Endothelial cell (in vitro differentiated cells): ENCODE measurements at places on chromosomes 1 and 21.

DNA sequence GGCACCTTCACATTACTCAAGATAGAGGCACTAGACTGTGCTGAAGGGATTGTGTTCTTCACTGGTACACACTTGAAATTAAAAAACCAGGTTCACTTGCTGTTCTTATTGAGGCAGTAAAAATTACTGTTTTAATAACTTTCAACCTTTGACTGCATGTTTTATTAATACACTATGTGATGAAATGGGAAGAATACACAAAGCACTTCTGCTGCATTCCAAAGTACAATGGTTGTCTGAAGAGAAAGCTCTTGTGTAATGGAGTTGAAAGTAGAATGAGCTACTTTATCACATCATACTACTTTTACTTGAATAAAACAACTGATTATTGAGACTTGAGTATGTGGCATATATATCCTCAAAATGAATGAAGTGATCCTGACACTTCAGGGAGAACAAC, 49.7 kb downstream of the LRRC8C start:
- no peak for DNase-seq
- H3K27ac ChIP-seq: no peak overlapping the region
- H3K4me3 ChIP-seq: no peak overlapping the region
- H3K36me3 ChIP-seq: peaks cover 31% of the 10 kb centered on the region

DNA sequence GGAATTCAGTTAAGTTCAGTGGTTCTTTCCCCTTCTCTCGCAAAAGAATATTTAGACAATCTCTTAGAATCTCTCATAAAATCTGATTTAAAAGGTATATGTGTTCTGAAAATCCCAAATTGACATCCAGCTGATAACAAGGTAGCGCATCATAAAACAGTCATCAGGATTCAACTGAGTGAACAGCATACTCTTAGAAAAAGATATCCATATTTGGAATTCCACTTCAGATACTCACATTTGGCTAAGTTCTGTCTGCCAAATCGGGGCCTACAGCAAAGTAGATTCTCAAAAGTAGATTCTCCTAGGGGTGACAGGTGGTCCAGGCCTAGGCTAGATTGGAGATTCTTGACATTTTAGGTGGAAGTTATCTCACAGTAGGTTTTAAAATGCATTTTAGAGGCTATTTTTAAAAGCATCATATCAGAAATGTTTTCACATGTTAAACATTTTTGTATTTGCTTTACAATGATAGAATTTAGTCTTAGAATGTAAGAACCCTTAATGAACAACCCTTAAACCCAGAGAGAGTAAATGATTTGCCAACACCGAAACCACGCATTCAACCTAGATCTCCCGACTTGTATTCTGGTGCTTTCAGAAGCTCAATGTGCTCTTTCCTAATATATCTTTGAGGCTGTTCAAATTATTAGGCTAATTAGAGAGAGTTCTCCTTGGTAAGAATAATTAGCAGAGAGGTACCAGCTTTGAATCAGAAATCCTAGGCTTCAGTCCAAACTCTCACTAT, 318.9 kb downstream of the LMO4 start:
- no peak overlapping the region for H3K4me3 ChIP-seq
- no peaks in the 10 kb centered on the region for H3K36me3 ChIP-seq
- no peak for DNase-seq
- no peaks in the 10 kb centered on the region for H3K27me3 ChIP-seq

GRCh38 chr1:66980745-66981367, 56.1 kb downstream of the MIER1 start:
- no peak overlapping the region for H3K4me3 ChIP-seq
- H3K27ac ChIP-seq: no peak overlapping the region
- DNase-seq: no peak

DNA sequence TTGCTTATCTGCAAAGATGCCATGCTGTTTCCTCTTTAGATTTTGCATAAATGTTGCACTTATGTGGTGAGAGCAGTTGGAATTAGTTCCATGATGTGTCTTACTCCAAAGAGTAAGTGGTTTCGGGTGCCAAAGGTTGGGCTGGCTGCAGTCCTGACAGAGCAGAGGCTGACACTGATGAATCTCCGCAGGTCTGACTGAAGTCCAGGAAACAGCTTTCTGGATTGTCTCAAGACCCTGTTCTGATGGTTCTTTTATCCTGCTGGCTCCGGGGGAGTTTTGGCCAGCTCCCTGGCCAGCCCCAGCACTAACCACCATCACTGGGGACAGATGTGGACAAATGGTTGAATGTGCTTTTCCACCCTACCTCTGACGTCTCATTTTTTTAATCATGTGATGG, 207.2 kb upstream of the KIAA0040 start:
- no peaks in the 10 kb centered on the region for H3K36me3 ChIP-seq
- peaks cover 1% of the 10 kb centered on the region for H3K27me3 ChIP-seq
- no peak overlapping the region for H3K27ac ChIP-seq
- no peaks in the 10 kb centered on the region for H3K4me1 ChIP-seq

DNA sequence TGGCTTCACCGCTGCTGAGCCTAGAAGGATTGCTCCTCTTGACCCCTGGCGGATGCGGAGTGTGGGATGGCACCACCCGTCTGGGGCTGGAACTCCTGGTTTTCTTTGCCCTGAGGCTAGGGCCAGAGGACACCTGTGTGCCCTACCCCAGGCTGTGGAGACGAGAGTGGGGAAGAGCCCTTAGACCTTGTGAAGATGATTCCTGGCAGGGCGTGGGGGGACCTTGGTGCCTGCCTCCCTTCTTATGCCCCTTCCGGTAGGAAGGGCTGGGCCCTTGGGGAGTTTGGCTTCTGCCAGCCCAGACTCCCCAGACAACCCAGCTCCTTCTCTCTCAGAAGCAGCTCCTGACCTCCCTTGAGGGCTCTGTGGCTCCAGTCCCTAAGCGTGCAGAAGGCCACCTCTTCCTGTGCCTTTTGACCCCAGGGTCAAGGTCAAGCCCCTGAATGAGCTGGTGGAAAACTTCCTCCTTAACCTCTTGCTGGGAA, 891 bp downstream of the RPS6KA1 start:
- no peak overlapping the region for H3K27ac ChIP-seq
- H3K36me3 ChIP-seq: peaks cover 4% of the 10 kb centered on the region
- H3K4me1 ChIP-seq: peaks cover 27% of the 10 kb centered on the region

- peaks cover 29% of the 10 kb centered on the region for H3K36me3 ChIP-seq
- H3K27ac ChIP-seq: no peak overlapping the region
- DNase-seq: no peak
Observed at GRCh38 chr21:42760361-42760950, 107.0 kb downstream of the PDE9A start.
